ENCODE measurements at places on chromosomes 3 and 15. TPM values are rescaled to one million over a fixed set of nuclear protein-coding genes. Genes with fewer than 3 reads are reported as not detected.

PIF1 gene
- total RNA-seq: 16.4 TPM

GOLGA6L7 gene
- not detected for total RNA-seq

CD200 gene
- not detected for total RNA-seq

EFCAB12 gene
- total RNA-seq: 0.95 TPM

ASB7 gene
- total RNA-seq: 11.3 TPM

KNG1 gene
- total RNA-seq: not detected

SLC9C1 gene
- total RNA-seq: not detected

ISLR2 gene
- 0.11 TPM for total RNA-seq

LMAN1L gene
- not detected for total RNA-seq

KIF15 gene
- total RNA-seq: 8.1 TPM

CFAP44 gene
- 1.1 TPM for total RNA-seq

SLC2A2 gene
- not detected for total RNA-seq

P2RY13 gene
- total RNA-seq: not detected

SCN11A gene
- total RNA-seq: 0.02 TPM

TRIM71 gene
- total RNA-seq: not detected

GOLGA6L4 gene
- 0.29 TPM for total RNA-seq

ADAM10 gene
- 84.6 TPM for total RNA-seq

AGBL1 gene
- total RNA-seq: not detected

TMIE gene
- 0.13 TPM for total RNA-seq

STAC gene
- 2.3 TPM for total RNA-seq

CCR3 gene
- not detected for total RNA-seq

DCP1A gene
- 5.7 TPM for total RNA-seq

C3orf20 gene
- 0.06 TPM for total RNA-seq

LTF gene
- total RNA-seq: not detected

CGNL1 gene
- 0.72 TPM for total RNA-seq

HYKK gene
- 7.1 TPM for total RNA-seq

MANF gene
- 99.6 TPM for total RNA-seq

CHST13 gene
- total RNA-seq: 0.78 TPM

BCL6 gene
- total RNA-seq: 13.4 TPM

CAMP gene
- not detected for total RNA-seq

SI gene
- total RNA-seq: not detected

TXNRD3 gene
- total RNA-seq: 5.9 TPM

EPHA3 gene
- total RNA-seq: not detected

ATP13A5 gene
- total RNA-seq: not detected

KNL1 gene
- 5.3 TPM for total RNA-seq

FGF7 gene
- not detected for total RNA-seq

C15orf40 gene
- 50.6 TPM for total RNA-seq

IL17RB gene
- total RNA-seq: 0.83 TPM

ALDH1L1 gene
- 0.76 TPM for total RNA-seq

DGKG gene
- total RNA-seq: 8.1 TPM

SMAD3 gene
- 135 TPM for total RNA-seq

MAGEL2 gene
- not detected for total RNA-seq

TNFSF10 gene
- 0.15 TPM for total RNA-seq

SCAMP5 gene
- total RNA-seq: 11.7 TPM

SMAD6 gene
- total RNA-seq: 26.9 TPM

ACP3 gene
- 0.08 TPM for total RNA-seq

MNS1 gene
- total RNA-seq: 2.8 TPM

MGLL gene
- 65.4 TPM for total RNA-seq

MOBP gene
- 0.16 TPM for total RNA-seq

RAB7A gene
- total RNA-seq: 180 TPM

GDPGP1 gene
- total RNA-seq: 4.3 TPM

CSK gene
- 62.4 TPM for total RNA-seq

All from A549 treated with Mapracorat at 1 μM for 4 hours (cell line).